ENCODE measurements at places on chromosomes 6 and 20.

DNA sequence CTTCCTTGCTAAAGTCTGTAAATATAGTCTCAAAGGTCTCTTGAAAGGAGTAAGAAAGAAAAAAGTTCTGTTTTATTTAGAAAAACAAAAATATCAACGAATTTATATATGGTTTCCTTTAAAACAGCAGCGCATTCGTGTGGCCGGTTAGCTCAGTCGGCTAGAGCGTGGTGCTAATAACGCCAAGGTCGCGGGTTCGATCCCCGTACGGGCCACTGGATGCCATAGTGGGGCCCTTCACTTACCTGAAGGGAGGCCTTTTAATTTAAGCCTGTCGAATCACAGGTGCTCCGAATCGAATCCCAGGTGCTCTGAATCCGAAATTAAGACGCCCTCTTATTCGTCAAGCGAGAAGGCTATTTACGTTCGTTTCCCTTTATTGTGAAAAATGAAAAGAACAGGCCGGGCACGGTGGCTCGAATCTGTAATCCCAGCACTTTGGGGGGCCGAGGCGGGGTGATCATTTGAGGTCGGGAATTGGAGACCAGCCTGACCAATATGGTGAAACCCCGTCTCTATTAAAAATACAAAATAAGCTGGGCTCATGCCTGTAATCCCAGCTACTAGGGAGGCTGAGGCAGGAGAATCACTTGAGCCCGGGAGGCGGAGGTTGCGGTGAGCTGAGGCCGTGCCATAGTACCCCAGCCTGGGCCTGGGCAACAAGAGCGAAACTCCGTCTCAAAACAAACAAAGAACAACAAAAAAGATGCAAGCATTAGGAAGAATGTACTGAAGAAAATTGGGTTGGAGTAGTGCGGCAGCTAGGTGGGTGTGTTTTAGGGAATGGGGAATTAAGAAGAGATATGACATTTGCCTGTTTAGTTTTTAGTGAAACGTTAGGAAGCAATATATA, 195.8 kb upstream of the ZNF184 start:
- DNase-seq = no peak

DNA sequence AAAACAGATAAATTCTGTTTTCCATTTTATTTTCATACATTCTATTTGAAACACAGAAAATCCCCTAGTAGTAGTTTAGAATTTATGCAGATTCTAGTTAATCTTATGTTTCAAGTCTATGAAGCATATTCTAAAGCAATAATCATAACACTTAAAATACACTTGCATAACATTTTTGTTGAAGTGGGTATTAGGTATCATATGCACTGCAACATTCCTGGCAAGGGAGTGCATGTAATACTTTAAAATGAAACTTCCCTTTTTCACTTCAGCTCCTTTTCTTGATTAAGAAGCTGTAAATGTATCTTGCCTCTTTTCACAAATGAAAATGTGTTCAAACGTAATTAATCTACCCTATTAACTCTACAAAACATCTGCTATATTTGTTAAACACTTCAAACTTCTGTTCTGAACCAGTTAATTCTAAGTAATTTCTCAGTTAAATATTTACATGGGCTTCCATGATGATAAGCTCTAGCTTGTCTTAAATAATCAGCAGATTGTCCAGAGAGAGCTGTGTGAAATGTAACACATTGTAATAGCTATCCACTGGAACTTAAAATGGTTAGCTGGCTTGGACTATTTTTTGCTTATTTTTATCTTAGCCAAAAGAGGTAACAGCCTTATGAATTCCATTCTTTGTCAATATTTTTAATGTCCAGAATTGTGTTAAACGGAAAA, 192.8 kb downstream of the COL19A1 start:
- no peak for DNase-seq

- no peak for DNase-seq
Observed at GRCh38 chr6:113920663-113921267, 50.2 kb downstream of the HDAC2 start.

GRCh38 chr20:49261173-49261572, 16.7 kb downstream of the ZNFX1 start:
- no peak for DNase-seq

DNA sequence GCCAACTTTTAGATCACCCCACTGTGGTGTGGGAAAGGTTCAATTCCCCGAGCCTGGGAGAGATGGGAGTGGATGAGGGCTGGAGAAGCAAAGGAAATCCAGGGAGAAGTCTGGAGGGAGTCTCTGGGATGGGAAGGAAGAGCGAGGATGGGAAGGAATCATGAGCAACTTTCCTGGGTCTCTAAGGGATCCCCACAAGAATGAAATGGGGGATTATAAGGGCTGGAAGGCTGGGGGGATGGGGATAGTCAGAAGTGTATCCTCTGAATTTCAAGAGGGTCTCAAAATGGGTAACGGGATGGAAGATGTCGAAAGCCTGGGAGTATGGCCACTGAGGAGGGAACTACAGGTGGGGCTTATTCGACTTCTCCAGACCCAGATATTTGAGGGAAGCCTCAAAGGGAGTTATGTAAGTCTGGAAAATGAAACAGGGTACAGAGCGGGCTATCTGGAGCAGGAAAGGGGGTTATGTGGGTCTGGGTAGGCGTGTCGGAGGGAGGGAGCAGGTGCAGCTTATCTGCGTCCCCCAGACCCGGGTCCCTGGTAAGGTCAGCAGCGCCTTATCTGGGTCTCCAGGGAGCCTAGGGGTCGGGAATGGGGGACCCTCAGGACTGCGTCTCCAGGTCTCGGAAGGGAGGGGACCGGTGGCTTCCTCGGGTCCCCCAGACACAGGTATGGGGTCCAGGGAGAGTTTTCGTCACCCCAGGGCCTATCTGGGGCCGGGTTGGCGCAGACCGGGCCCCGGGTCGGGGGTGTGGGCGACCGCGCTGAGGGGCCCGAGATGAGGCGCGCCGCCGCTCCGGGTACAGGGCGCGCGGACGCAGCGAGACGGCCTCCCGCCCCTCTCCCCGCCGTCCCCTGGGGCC, 550 bp downstream of the PLAGL2 start:
- DNase-seq = no peak

DNA sequence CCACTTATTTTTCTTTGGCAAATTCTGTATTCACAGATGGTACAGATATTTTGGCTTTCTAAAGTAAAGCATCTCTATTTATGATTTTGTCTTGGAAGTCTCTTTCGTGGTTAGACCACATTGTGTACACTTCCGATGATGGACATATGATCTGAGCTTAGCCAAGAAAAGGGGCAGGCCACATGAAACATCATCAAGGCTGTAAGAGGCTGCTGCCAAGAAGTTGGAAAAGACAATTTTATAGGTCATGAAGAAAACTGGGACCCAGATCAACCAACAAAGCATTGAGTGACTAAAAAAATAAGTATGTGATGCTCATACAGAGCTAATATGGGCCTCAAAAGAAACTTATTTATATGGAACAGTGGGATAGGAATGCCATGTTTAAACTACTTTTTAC, 266.4 kb downstream of the HAO1 start:
- DNase-seq = no peak

DNA sequence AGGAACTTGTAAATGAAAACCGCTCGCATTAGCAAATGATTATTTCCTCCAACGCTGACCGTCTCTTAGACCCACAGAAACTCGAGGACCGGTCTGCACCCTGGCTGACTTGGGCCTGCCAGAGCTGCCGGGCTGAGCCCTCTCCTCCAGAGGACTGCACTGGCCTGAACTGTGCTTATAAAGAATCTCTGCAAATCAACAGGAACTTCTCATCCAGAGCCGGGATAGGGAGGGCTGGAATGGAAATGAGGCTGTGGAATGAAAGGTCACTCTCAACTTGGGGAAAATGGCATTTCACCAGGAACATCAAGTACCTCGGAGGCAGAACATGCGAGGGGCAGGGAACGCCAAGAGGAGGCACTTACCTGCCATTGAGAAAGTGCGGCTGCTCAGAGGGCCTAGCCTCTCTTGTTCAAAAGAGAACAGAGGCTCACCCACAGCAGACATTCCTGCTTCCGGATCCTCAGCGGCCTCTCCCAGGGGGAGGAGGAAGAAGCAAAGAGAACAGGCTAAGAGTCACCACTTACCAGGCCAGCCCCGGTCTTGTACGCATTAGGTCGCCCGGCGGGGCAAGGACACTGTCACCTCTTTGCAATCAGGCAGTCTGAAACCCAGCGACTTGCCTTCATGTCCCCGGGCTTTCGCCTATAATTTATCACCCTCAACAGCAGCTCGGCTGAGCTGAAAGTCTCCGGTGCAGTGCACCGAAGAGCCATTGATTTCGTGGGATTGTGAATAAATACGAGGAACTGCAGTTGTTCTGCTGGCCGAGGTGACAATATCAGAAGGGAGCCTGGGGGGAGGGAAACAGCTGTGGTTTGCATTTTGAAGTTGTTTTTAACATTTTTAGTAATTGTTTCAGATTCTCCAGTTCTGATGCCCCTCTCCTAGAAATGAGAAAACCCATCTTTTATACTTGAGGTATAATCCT, 37.6 kb downstream of the ZMYND8 start:
- DNase-seq = no peak

GRCh38 chr6:31582230-31582643, at the start of gene LTB:
LTB (minus strand) TSS chr6:31582424; CDS start chr6:31582417, 7 bp downstream.
- peak; percentile 49 for DNase-seq

GRCh38 chr6:123677897-123678296, 41.1 kb upstream of the TRDN start:
- no peak for DNase-seq

DNA sequence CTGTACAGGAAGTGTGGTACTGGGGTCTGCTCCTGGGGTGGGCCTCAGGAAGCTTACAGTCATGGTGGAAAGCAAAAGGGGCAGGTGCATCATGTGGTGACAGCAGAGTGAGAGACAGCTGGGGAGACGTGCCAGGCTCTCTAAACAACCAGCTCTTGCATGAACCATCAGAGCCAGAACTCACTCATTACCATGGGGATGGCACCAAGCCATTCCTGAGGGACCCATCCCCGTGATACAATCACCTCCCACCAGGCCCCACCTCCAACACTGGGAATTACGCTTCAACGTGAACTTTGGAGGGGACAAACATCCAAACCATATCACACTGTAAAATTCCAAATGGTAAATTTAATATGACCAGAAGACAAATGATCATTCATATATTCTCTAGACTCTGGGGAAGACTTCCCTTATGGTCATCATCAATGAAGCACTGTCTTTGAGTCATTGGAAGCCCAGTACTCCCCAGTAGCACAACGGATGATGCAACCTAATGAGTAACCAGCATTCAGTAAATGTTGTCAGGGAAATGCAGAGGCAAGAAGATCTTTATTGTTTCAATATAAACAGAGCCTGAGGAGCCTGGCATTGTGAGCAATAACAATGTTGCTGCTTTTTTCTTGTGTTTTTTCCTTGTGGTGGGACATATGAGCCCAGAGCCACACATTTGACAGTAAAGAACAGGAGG, 48.2 kb upstream of the RALY start:
- no peak for DNase-seq

DNA sequence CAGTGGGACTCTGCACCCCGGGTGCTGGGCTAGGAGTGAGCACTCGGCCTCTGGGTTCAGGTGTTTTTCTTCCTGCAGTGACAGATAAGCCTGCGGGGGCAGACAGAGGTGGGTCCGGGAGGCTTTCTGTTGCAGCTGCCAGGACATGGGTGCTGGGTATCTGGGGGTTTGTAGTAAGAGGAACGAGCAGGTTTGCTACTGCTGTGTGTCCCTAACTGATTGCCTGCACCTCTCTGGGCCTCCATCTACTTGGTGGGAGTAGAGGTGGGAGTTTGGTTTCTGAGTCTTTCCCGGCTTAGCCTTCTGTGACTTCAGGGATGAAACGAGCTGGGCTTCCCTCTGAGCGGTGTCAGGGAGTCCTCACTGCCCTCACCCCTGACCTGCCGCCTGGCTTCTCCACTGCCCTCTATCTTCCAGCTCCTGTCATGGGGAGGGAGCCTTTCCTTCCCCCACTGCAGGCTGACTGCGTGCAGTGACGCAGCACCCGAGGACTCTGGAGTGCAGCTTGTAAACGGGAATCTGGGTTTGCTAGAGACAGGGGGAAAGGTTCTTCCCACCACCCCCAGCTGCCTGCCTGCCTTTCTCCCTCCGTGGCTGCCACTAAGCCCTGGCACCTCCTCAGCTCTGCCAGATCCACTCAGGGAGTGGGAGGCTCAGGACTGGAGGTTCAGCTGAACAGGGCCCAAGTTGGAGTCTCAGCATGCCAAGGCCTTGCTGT, 6.7 kb downstream of the DLGAP4 start:
- no peak for DNase-seq

GRCh38 chr6:155708100-155708499, 252.5 kb upstream of the NOX3 start:
- no peak for DNase-seq

GRCh38 chr6:24763578-24763977, 11.2 kb upstream of the GMNN start:
- no peak for DNase-seq

DNA sequence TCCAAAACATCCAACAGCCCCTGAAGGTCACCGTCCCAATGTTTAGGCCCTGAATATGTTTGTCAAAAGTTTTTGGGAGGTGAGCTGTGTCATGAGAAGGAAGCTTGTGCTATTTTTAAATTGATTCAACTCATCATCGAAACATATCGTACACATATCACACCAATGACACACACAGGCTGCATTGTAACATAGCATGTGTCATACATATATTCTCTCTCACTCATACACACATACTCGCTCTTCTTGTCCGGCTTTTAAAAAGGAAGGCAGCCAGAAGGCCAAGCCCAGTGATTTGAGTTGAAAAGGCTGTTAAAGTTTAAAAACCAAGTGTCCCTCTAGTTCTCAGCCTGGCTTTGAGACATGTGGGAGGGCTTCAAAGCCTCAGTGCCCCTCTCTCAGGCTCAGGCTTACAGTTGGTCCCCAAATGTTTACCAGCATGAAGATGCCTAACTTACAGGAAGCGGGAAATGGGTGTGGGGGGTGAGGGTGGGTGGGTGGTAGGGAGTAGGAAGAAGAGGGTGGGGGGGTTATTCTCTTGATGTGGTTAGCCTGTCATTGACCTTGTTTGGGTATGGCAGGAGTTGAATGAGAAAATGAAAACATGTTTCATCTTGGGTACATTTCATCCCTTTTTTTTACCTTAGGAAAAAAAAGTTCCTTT, 3.3 kb upstream of the PRDM1 start:
- DNase-seq = no peak

DNA sequence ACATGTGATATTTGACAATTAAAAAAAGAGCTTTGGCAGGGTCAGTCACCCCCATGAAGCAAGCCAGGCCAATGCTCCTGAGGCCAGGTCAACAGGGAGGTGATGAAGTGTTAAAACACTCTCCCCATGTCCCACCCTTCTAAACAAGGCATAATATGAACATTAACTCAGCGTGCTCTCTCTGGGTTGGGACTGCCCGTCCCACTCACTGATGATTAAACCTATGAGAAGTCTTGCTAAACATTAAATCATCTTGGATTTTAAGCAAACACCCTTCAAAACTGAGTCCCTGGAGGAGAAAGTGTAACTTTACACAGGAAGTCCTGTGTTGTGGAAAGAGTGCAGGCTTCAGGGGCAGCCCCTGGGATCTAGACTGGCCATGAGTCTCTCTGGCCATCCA, 558.5 kb downstream of the CD83 start:
- DNase-seq = no peak

GRCh38 chr20:59832406-59833363, 100.8 kb downstream of the SYCP2 start:
- no peak for DNase-seq
